Activated CD4-positive, alpha-beta T cell treated with anti-CD3 and anti-CD28 coated beads for 1 hour (primary cell): ENCODE measurements at places on chromosomes 11 and 22.

DNA sequence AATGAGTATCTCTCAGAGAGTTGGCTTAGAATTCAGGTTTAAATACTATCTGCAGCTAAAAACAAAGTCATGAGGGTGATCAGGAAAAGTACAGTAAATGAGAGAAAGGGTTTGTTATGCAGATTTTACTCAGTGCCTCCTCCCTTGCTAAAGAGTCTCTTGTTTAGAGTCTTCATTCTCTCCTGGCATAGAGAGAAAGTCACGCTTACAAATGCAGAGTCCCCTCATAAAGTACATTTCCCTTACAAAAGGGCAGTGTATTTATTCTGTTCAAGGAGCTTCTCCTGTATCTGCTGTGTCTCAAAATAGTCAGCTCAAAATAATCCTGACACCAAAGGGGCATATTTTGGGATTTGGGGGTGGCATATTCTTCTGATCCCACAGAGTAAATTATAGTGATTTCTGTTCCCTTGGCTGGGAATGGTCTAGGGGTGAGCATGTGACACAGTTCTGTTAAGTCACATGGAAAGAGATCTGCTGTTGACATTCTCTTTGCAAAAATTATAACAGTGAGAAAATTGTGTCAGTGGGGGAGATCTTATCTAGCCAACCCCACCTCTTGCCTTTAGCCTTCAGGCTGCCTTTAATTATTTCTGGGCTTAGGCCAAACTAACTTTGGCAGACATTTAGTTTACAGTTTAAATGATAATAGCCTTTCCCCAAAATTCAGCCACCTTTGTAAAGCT is 102.9 kb downstream of the MTNR1B start:
- DNase-seq = no peak

GRCh38 chr22:47036352-47036751 is 273.9 kb downstream of the TBC1D22A start:
- no peak for DNase-seq

DNA sequence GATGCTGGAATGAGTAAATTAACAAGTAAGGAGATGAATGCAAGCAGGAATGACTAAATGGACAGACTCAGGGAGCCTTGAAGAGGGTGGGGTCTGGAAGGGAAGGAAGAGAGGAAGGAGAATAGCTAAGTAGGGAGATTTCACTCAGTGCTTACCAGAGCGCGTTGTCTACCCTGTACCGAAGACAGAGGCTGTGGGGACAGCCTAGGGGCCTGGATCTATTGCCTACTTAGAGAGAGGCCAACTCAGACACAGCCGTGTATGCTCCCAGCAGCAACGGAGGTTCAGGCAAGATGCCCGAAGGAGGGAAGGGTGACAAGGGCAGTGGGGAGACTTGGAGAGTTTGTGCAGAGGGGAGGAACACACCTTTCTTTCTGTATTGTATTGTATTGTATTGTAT is at the start of gene FOLR2:
FOLR2 (plus strand) TSS at position 157 of the 400 bp plus-strand sequence. CDS start 1,791 bp downstream, outside the sequence.
- no peak for DNase-seq

- DNase-seq = no peak
These were observed 303.1 kb upstream of the MPPED2 start for GRCh38 chr11:30889143-30889794.

GRCh38 chr11:16956538-16957153 is 57.6 kb downstream of the PLEKHA7 start:
- no peak for DNase-seq

GRCh38 chr11:118263112-118263511 is 985 bp downstream of the MPZL2 start:
- no peak for DNase-seq

- DNase-seq = no peak
These were observed 30.3 kb downstream of the TNKS1BP1 start for GRCh38 chr11:57294225-57295131.

GRCh38 chr11:9565822-9566560 is 7.5 kb upstream of the WEE1 start:
- DNase-seq = peak; percentile 23

- no peak for DNase-seq
These were observed 61.3 kb downstream of the MACROD1 start for GRCh38 chr11:64104632-64105031.

DNA sequence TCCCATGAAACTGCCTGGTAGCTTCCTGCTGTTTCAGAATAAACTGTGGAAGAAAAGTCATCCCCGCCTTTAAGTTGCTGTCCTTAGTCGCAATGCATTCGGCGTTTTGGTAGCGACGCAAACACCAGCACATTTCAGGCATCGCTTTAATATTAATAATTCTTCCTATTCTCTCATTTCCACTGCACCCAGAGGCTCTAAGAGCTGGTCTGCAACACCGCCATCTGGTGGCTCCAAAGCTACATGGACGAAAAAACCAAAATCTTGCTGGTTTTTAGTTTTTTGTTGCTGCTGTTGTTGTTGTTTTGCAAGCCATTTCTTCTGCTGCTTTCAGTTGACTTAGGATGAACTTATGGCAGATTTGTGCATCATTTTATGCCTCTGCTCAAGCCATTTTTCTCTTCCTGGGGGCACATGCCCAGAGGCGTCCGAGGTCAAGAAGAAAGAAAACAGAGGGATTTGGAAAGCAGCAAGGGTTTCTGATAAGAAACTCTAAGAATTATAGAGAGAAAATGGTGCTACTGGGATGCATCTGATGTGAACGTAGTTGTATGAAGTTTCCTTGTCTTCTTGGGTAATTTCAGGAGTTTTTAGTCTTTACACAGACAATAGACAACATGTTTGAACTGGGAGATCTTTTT is 345.4 kb upstream of the KIRREL3 start:
- no peak for DNase-seq

DNA sequence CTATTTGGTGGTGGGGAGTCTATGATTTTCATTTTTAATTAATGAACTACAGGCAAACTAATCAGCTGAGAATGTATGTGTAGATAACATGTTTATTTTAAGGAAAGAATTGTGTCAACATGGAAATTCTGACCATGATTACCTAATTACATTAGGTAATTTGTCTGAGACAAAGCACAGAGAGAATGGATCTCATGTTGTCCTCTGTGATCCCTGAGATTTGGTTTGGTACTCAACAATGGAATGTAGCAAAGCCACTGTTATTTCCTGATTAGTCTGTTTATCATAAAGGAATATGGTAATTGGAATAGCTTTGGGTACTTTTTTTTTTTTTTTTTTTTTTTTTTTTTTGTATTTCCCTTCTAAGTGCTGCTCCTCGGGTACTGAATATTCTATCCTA is 718.8 kb upstream of the ARHGAP42 start:
- no peak for DNase-seq

DNA sequence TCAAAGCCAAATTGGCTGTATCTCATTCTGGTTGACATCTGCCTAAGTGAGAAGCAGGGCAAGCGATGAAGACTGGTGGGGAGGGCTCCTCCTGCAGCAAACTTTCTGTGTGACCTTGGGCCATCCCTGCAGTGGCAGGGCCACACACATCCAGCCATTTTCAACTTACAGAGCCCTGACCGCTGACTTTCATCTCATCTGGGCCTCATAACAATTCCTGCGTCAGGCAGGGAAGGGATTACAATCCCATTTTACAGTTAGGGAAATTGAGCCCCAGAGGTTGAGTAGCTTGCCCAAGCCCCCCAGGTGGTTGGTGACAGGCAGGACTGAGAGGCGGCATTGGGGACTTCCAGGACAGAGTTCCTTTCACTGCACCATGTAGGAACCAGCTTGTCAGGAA is 21.9 kb downstream of the TPBGL start:
- no peak for DNase-seq

- DNase-seq = peak; percentile 90
These were observed at the start of gene PPM1F for GRCh38 chr22:21952586-21953571. Gene PPM1F, minus strand, starts transcription at chr22:21952848. Its CDS starts 6,800 bp downstream, at chr22:21946048.

DNA sequence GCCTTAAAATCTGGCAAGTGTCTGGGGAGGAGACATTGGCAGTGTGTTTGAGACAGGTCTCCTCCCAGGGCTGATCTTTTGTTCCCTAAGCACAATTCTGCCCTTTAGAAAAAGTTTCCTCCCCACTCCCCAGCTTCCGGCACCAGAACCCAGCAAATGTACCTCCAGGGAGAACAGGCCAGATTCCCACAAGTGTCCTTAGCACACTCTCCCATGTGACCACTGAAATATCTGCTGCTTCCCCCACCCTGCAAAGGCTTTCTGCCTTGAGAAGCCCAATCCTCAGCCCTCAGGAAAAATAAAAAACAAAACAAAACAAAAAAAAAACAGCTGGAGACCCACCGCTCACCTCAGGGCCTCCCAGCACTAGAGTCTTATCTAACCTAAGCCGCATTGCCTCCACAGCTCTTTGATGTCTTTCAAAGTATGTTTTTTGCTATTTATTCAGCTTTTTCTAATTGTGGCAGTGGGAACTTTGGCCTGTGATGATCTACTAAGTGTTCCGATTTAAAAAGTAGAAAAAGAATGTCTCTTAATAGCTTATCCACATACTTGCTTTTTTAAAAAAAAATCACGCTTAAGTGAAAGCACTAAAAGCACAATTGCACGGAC is 29.0 kb upstream of the FBLN1 start:
- no peak for DNase-seq

DNA sequence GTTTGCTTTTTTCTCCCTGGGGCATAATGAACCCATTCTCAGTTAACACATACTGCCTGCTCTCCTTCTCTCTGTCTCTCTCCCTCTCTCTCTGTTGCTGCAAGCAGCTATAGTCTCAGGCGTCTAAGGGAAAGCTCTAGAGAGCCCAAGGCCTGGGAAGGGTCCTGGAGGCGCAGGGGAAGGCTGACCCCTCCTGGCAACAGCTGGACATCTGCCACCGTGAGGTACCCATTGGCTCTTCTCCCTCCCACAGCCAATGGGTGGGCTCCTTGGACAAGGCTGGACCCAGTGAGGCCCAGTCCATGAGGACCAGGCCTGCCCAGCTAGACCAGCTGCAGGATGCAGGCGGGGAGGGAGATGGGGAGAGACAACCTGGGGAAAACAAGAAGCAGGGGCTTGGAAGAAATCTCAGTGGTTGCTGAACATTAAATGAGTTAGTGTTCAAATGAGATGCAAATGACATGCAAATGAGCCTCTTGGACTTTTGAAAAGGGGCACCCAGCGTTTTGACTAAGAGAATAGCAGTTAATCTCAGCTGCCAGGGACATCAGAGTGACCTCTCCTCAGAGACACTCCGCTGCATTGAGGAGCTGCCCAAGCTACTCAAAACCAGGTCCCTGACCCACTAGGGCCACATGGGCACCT is 349.7 kb downstream of the BUD13 start:
- no peak for DNase-seq

DNA sequence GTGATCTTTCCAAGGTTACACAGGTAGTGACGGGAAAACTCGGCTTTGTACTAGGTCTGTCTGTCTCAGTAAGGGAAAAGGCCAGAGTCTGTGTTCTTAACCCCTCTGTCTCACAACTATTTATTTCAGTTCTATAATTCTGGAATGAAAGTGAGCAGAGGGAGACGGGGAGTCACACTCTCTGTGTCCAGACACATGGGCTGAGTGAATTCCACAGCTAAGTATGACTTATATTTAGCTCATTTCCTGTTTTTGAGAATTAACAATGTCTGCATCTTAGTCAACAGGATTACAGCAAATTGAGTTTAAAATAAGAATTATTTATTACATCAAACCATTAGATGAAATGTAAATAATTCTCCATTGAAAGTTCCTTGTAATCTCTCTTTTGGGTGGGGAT is 62.5 kb upstream of the OR4B1 start:
- DNase-seq = no peak

DNA sequence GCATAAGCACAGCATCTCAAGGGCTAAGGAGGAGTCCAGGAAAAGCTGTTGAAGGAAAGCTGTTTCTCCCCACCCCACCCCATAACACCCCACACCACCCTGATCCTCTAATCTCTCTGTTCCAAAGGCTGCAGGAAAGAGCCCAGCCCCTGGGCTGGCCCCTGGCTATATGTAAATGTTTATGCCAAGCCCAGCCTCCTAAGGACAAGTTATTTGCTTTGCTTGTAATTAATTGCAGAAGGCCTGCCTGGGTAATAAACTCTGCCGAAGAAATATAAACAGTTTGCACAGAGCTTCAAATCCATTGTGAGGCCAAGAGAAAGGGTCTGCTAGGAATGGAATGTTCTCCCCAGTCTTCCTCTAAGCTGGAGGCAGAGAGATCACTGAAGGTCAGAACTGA is 21.2 kb downstream of the ARRB1 start:
- no peak for DNase-seq

DNA sequence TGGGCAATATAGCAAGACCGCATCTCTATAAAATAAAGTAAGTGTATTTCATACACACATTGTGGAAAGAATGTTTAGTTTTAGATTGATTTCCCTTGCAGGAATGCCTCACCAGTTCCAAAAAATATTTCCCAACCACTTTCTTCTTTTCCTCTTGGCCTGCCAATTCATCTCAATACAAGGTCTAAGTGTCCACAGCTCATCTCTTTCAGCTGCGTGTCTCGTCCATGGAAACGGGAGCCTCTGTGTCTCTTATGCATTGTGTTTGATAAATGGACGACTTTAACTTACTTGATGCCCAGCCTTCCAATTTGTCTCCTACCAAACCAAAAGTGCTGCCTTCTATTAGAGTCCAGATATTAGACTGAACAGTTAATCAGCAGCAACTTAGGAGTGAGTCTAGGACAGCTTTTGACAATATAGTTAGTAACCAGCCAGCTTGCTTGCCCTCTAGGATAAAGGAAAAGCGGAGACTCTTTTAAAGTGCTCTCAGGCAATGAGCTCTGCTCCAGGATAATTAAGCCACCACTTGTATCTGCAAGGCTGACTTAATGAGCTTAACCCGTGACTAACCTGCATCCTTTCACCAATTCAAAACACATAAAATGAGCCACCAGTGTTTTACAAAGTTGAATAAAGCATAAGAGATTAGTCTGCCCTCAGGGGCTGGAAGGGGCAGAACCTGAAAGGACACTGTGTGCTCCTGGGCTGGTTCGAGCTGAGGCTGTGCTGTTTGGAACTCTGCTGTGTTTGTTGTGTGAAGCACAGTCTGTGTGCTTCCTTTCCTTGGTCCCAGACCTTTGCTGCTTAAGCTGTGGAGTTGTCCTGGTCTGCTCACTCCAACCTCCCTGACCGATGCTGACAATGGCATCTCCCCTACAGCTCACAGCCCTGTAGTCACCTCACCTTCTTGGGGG is 27.5 kb downstream of the FBXO7 start:
- no peak for DNase-seq

DNA sequence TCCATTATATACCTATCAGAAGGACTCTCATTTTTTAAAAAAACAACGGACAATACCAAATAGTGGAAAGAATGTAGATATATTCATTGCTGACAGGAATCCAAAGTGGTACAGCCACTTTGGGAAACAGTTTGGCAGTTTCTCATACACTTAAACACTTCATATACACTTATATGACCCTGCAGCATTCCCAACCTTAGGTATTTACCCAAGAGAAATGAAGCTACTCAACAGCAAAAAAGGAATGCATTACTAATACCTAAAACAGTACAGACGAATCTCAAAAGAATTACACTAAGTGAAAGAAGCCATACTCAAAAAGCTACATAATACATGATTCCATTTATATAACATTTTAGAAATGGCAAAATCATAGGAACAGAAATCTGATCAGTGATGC is 51.5 kb downstream of the RBFOX2 start:
- no peak for DNase-seq

GRCh38 chr11:61056571-61056970 is 45.7 kb upstream of the CD5 start:
- no peak for DNase-seq
